ENCODE measurements at places on chromosomes 1 and 21.

DNA sequence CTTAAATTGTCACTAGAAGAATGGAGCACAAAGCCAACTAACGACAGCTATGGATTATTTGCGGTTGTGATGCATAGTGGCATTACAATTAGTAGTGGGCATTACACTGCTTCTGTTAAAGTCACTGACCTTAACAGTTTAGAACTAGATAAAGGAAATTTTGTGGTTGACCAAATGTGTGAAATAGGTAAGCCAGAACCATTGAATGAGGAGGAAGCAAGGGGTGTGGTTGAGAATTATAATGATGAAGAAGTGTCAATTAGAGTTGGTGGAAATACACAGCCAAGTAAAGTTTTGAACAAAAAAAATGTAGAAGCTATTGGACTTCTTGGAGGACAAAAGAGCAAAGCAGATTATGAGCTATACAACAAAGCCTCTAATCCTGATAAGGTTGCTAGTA is 13.5 kb downstream of the USP1 start:
- no peak for DNase-seq

- no peak for DNase-seq
These were observed 450.9 kb downstream of the MATN1 start for GRCh38 chr1:30272277-30273020.

DNA sequence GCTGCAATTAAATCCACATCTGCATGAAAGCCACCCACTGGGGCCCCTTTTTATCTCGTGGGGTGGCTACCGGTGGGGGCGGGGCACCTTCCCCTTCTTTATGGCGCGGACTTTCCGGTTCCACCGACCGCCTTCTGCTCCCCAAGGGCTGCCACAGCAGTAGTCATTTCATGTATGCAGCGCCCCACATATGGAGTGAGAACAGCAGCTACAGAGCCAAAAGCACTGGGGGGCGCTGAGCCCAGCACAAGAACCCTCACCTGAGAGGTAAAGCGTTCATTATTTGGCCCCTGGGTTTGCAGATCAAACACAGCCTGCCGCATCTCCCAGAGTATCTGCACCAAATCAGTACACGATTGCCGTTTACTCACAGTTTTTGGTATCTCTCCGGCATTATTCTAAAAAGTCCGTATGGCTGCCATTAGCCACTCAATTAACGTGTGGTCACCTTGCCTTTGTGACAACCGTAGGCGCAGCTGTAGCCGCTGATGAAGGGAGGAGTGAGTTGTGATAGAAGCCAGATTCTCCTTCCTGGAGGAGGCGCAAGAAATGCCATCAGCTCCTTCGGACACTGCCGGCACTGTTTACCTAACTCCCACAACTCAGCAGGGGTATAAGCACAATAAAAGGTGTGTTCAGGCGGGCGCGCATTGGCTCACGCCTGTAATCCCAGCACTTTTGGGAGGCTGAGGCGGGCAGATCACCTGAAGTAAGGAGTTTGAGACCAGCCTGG is 30.4 kb upstream of the CR2 start:
- DNase-seq = no peak

DNA sequence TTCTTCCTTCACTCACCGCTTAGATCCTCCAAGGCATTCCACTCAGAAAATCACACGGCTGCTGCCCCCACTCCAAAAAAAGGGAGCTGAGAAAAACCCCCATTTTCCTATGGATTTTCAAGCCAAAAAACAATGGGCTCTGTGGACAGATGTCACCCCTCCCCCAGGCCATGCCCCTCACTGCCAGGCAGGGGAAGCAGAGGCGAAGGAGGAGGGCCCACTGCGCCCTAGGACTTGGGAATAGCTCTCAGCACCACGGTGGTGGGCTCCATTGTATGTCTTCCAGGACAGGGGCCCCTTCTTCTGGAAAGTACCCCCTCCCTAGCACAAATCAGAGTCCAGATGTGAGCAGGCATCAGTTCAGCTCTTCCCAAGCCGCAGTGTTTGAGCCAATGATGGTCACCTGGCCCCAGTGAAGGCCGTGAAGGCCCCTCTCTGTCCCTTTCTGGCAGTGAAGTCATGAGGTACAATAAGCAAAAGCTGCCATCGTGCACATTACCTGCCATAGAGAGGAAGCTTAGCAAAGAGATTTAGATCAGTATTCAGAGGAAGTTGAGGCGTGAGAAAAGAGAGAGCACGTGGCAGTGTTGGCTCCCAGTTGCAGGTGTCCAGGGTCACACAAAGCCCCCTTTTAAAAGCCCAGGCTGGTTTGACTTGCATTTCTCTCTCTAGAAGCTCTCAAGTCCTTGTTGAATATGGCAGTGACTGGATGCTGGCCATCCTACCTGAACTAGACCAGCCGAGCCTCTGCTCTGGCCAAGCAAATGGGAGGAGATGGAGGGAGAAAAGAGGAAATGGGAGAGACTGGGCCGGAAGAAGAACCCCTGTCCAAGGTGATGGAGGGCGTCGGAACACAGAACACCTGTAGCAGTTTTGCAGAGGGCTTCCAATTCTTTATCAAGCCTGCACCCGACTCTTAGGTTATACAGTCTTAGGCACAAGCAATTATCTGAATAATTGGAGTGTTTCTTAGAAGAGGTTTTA is 149.0 kb downstream of the TOMM20 start:
- no peak for DNase-seq

GRCh38 chr21:34779860-34780259 is 111.1 kb downstream of the CLIC6 start:
- no peak for DNase-seq

GRCh38 chr1:167661527-167662426 is 31.7 kb downstream of the RCSD1 start:
- no peak for DNase-seq
